ENCODE measurements at places on chromosomes 5 and 9. TPM values are rescaled to one million over a fixed set of nuclear protein-coding genes. Genes with fewer than 3 reads are reported as not detected.
A peak's percentile ranks its signal among the peaks of the same experiment; 100 is the strongest.

RGS7BP gene
- 1.6 TPM for total RNA-seq

FBN2 gene
- total RNA-seq, result 0.83 TPM

GRCh38 chr9:137314561-137315560 lies 12.8 kb upstream of the NRARP start:
- H3K4me1 ChIP-seq, result peaks cover 24% of the 10 kb centered on the region
- H3K4me3 ChIP-seq, result no peak overlapping the region
- H3K36me3 ChIP-seq, result no peaks in the 10 kb centered on the region
- H3K27me3 ChIP-seq, result peaks cover 23% of the 10 kb centered on the region

GRCh38 chr9:27394826-27395201 lies 97.9 kb upstream of the EQTN start:
- no peak for DNase-seq
- H3K36me3 ChIP-seq, result no peaks in the 10 kb centered on the region
- H3K27ac ChIP-seq, result no peak overlapping the region

- H3K27ac ChIP-seq, result no peak overlapping the region
- H3K4me3 ChIP-seq, result no peak overlapping the region
- no peaks in the 10 kb centered on the region for H3K36me3 ChIP-seq
- peaks cover 13% of the 10 kb centered on the region for H3K4me1 ChIP-seq
These were observed 56.6 kb downstream of the CXXC5 start for GRCh38 chr5:139704748-139705147.

- no peak for DNase-seq
- no peak overlapping the region for H3K4me3 ChIP-seq
- H3K36me3 ChIP-seq, result no peaks in the 10 kb centered on the region
- H3K27ac ChIP-seq, result no peak overlapping the region
These were observed 7.8 kb upstream of the SMIM32 start for GRCh38 chr5:136200761-136201160.

DNA sequence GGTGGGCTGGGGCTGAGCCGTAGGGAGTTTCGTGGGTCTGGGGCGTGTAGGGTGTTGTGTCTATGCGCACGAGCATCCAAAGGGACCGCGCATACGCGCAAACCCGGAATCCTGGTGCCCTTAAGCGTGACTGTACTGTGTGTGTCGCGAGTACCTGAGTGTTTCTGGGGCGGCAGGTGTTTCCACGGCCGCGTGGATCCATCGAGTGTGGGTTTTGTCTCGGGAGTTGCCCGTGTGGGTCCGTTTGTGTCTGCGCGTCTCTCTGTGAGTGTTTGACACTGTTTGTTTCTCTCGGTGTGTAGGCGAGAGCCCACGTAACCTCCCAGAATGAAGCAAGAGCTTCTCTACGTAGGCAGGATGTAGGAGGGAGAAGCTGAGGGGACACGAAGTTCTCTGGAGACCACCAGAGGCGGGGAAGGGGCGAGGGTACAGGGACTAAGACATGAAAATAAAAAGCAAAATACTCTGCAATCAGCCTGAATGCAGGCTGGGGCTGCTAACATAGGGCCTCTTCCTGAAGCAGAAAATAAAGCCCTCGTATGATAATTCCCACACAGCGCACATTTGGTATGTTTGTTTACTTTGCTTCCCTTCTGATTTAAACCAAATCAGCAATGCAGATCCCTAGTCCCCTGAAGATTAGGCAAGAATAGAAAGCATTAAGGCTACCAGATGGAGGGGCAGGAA lies 588 bp upstream of the BRINP1 start:
- no peak for DNase-seq
- peaks cover 43% of the 10 kb centered on the region for H3K27me3 ChIP-seq
- H3K27ac ChIP-seq, result no peak overlapping the region
- no peaks in the 10 kb centered on the region for H3K36me3 ChIP-seq
- peak overlapping the region; percentile 34 for H3K4me3 ChIP-seq

- no peaks in the 10 kb centered on the region for H3K27me3 ChIP-seq
- H3K4me3 ChIP-seq, result no peak overlapping the region
- no peak overlapping the region for H3K27ac ChIP-seq
- no peaks in the 10 kb centered on the region for H3K36me3 ChIP-seq
- DNase-seq, result peak; percentile 37
- no peaks in the 10 kb centered on the region for H3K4me1 ChIP-seq
These were observed 81.6 kb upstream of the PHYKPL start for GRCh38 chr5:178314061-178314660.

GRCh38 chr5:74034733-74035132 lies 408.7 kb downstream of the ARHGEF28 start:
- no peak overlapping the region for H3K27ac ChIP-seq
- no peaks in the 10 kb centered on the region for H3K36me3 ChIP-seq
- no peak overlapping the region for H3K4me3 ChIP-seq

GRCh38 chr5:159456722-159457465 lies 126.6 kb upstream of the IL12B start:
- no peaks in the 10 kb centered on the region for H3K27me3 ChIP-seq
- no peaks in the 10 kb centered on the region for H3K36me3 ChIP-seq
- peaks cover 8% of the 10 kb centered on the region for H3K4me1 ChIP-seq
- H3K4me3 ChIP-seq, result no peak overlapping the region
- H3K27ac ChIP-seq, result no peak overlapping the region

DNA sequence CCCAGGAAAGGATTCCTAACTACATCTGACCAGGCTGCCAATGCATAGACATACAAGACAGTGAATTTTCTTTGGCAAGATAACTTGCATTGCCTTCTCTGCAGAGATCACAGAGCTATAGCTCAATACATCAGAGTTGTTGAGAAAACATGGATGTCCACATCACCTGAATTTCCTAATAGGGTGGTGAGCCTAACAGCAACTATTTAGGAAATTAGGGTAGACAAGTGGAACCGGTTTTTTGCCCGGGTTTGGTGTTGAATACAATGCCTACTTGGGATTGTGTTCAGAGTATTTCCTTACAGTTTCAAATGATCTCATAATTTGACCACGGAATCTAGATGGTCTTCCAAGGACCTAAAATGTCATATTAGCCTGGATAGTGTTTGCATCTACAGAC lies 262.7 kb downstream of the KIF4B start:
- H3K36me3 ChIP-seq, result no peaks in the 10 kb centered on the region
- H3K4me3 ChIP-seq, result no peak overlapping the region
- DNase-seq, result no peak
- no peaks in the 10 kb centered on the region for H3K4me1 ChIP-seq
- no peaks in the 10 kb centered on the region for H3K27me3 ChIP-seq

GRCh38 chr5:67483453-67484030 lies 286.9 kb upstream of the CD180 start:
- no peaks in the 10 kb centered on the region for H3K4me1 ChIP-seq
- H3K27me3 ChIP-seq, result no peaks in the 10 kb centered on the region
- no peak for DNase-seq
- no peaks in the 10 kb centered on the region for H3K36me3 ChIP-seq
- H3K27ac ChIP-seq, result no peak overlapping the region

CEP72 gene
- 10.6 TPM for total RNA-seq

GRCh38 chr5:147148715-147149114 lies 86.1 kb upstream of the STK32A start:
- no peaks in the 10 kb centered on the region for H3K36me3 ChIP-seq
- DNase-seq, result no peak
- no peak overlapping the region for H3K27ac ChIP-seq
- H3K27me3 ChIP-seq, result no peaks in the 10 kb centered on the region

GRCh38 chr5:176481711-176482110 lies 33.5 kb downstream of the FAF2 start:
- no peak overlapping the region for H3K4me3 ChIP-seq
- no peak for DNase-seq
- H3K36me3 ChIP-seq, result peaks cover 53% of the 10 kb centered on the region
- H3K27me3 ChIP-seq, result no peaks in the 10 kb centered on the region
- peaks cover 10% of the 10 kb centered on the region for H3K4me1 ChIP-seq

DNA sequence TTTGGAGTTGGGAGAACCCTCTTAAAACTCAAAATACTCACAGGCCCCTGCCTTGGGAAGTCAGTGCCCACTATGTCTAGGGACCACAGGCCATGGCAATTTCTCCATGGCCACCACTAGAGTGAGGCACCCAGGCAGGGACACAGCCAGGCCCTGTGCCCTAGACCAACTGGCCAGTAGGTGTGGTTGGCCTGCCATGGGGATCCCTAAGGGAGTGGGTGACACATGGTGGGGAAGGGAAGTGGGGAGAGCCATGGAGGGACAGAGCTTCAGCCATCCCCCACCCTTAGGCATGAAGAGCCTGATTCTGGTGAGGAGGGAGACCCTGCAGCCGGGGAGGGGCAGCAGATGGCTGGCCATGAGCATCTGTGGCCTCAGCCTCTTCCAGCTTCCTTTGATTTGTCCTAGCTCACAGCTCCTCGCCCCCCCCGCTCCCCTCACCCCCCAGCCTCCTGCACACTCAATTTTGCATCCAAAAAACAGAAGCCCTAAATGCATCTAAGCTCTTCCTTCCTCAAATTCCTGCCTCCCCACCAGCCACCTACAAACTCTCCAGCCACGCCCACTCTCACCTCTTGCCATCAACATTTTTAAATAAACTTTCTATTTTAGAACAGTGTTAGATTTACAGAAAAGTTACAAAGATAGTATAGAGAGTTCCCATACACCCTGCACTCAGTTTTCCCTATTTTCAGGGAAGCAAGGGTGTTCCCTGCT lies 1.6 kb upstream of the DBN1 start:
- no peak overlapping the region for H3K4me3 ChIP-seq
- no peak for DNase-seq
- H3K4me1 ChIP-seq, result peaks cover 36% of the 10 kb centered on the region
- no peaks in the 10 kb centered on the region for H3K36me3 ChIP-seq

PTGDS gene
- 225 TPM for total RNA-seq

DNA sequence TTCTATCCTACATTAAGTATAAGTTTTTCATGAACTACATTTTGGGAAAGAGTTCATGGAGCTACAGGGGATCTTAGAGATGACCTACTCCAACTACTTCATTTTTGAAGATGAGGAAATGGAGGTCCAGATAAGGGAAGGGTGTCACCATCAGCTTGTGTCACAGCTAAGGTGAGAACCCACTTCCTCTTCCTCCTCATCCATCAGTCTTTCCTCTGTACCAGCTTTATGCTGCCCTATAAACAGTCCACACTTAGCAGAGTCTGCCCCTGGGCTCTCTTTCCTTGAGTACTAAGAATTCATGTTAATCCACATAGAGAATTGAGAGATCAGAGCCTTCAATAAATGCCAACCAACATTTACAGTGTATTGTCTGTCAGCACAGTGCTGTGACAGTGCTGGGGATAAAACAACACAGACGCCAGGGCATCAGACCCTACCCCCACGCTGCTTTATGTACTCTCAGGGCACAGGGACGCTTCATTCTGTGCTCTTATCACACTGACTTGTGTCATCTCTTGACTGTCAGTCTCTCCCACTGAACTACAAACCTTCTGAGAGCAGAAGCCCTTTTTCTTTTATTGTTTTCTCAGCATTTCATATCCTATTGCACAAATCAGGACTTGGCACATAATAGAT lies 22.1 kb downstream of the ADRB2 start:
- no peak overlapping the region for H3K4me3 ChIP-seq
- DNase-seq, result no peak
- no peaks in the 10 kb centered on the region for H3K36me3 ChIP-seq

TGFBI gene
- 140 TPM for total RNA-seq

GRCh38 chr9:91065231-91066041 lies 263.8 kb downstream of the SYK start:
- H3K4me3 ChIP-seq, result no peak overlapping the region
- no peak overlapping the region for H3K27ac ChIP-seq
- H3K4me1 ChIP-seq, result peaks cover 19% of the 10 kb centered on the region
- no peaks in the 10 kb centered on the region for H3K27me3 ChIP-seq
- DNase-seq, result no peak
- no peaks in the 10 kb centered on the region for H3K36me3 ChIP-seq

DNA sequence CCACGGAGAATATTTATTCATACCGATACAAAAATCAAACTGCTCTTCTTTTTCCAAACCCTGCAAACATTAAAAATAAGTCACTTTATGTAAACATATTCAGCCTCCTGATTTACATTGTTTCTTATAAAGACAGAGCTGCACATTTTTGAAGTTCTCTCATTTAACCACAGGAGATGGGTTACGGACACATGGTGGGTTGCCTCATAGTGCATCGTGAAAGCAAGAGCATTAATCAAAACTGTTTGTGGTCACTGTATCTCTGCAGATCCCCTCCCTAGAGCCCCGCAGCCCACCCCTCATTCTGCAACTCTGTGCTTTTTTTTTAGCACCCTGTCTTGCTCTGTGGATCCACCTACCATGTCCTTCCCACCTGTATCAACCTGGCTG lies 43.3 kb upstream of the EQTN start:
- peak overlapping the region; percentile 63 for H3K27ac ChIP-seq
- H3K36me3 ChIP-seq, result no peaks in the 10 kb centered on the region
- no peaks in the 10 kb centered on the region for H3K27me3 ChIP-seq
- no peak overlapping the region for H3K4me3 ChIP-seq
- DNase-seq, result no peak

GRCh38 chr9:99822806-99823591 lies 1.3 kb downstream of the NR4A3 start:
- peaks cover 40% of the 10 kb centered on the region for H3K27me3 ChIP-seq
- H3K4me1 ChIP-seq, result peaks cover 57% of the 10 kb centered on the region
- peak overlapping the region; percentile 84 for H3K4me3 ChIP-seq

PLEKHG4B gene
- 2.7 TPM for total RNA-seq

DNA sequence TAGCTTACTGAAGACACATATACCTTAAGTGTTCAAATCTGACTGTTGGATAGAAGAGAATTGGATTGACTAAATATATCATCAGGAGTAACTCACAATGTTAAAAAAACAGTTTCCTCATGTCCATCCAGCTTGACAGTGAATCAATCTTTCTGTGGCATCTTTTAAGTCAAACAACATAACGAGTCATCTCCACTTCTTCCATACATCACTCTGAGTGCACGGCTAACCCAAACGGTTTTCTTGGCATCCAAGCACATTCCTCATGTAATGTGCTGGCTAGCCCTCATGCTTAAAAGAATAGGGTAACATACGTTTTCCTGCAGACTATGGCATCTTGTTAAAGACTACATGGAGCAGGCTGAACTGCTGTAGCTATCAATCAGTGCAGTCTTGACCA lies 291.5 kb upstream of the TRPC7 start:
- no peaks in the 10 kb centered on the region for H3K36me3 ChIP-seq
- H3K27ac ChIP-seq, result no peak overlapping the region
- H3K27me3 ChIP-seq, result no peaks in the 10 kb centered on the region
- H3K4me1 ChIP-seq, result no peaks in the 10 kb centered on the region

LSM11 gene
- total RNA-seq, result 3.1 TPM

DNA sequence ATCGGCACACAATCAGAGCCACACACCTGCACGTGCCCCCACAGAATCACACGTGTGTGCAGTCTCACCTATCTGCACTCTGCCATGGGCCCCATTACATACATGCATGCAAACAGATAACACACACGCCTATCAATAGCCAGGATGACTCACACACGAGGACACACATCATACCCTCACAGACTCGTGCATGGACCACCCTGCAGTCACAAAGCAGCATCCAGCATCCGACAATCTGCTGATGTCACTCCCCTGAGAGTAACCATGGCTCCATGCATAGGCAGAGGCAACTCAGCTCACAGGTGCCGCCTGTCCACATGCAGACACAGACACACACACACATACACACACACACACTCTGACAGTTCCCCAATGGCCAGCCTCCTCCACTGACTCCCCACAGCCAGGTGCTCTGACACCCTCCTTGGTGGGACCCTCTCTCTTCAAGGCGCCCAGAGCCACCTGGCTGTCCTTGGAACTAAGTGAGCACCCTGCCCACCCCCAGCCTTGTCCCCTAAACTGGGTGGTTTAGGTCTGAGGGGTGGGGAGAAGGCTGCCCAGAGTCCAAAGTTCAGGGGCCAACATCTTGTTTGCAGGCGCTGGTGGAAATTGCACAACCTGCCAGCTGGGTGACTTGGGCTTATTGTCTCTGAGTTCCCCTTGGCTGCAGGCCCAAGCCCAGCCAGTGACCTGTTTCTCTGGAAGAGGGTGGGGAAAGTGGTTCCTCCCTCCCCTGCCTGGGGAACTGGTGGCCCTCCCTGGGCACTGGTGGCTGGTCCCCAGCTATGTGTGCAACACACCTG lies 34.6 kb upstream of the NEK6 start:
- DNase-seq, result peak; percentile 91
- no peaks in the 10 kb centered on the region for H3K27me3 ChIP-seq
- peaks cover 58% of the 10 kb centered on the region for H3K4me1 ChIP-seq
- H3K27ac ChIP-seq, result peak overlapping the region; percentile 48
- H3K36me3 ChIP-seq, result no peaks in the 10 kb centered on the region
- H3K4me3 ChIP-seq, result no peak overlapping the region
